Renal pelvis (tissue), 12 donors: ENCODE measurements at places on chromosomes 5 and 9.

DNA sequence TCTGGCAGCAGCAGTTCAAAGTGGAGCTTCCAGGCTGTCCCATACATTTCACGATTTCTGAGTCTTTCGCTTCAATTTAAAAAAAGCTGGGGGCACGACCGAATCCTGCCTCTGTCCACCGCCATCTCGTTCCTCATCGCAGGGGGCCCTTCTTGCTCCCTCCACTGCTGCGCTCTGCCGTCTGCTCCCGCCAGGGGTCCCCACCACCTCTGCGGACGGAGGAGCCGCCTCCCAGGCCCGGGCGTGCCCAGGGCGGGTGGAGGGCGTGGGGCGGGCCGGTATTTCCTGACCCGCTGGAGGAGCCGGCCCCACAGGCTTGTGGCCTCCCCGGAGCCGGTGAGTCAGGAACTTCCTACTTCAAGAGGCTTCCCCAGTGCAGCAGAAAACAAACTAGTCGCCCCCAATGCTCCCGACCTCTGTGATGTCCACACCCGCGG lies 50.4 kb downstream of the USP20 start:
- DNase-seq = peak; percentile 72

DNA sequence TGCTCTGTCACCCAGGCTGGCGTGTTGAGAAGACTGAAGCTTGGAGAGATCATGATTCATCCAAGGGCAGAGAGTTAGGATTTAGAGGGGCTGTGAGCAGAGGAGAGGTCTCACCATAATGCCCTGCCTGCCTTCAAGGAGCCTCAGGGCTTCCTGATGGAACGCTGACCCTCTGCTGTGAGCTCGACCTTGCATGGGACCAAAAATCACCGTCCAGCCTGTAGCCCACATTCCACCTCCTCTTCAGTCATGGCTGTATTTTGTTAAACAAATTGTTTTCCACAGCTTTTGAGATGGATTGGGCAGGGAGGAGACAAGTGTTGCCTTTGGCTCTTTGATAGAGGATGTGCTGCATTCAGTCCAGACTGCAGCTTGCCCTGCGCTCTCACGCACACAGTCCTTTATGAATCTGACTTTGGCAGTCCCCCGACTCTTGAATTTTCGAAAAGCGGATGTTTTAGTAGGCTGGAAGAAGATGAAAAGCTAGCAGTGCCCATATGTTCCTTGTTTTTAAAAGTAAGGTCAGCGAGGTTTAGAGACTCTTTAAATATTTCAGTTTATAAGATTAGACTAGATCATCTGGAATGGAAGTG lies 79.5 kb downstream of the MVB12B start:
- peak; percentile 50 for DNase-seq

DNA sequence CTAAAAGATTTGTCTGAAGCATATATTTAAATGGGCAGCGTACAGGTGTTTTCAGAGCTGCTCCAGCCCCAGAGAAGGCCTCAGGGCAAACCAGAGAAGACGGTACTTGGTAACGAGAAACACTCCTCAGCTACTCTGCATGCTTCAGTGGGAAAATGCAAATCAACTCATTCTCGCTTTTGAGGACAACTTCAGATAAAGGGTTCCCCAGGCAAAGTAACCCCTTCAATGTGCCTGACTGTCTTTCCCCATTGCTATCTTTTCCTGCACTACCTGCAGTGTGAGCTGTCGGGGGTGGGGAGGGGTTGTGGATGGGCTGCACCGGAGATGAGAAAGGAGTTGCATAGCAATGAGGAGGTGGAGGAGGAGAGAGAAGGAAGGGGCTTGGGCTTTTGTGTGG lies 339.7 kb upstream of the CLINT1 start:
- no peak for DNase-seq

GRCh38 chr5:62326302-62326701 lies 20.3 kb downstream of the KIF2A start:
- DNase-seq = no peak

- DNase-seq = no peak
Observed at GRCh38 chr5:131330031-131330430, 66.2 kb downstream of the CDC42SE2 start.

- no peak for DNase-seq
Observed at GRCh38 chr5:32711681-32712480, 760 bp downstream of the NPR3 start.

- no peak for DNase-seq
Observed at GRCh38 chr5:116559673-116560164, 14.9 kb downstream of the SEMA6A start.

- peak; percentile 48 for DNase-seq
Observed at GRCh38 chr5:150763023-150763769, 4.4 kb upstream of the DCTN4 start.

DNA sequence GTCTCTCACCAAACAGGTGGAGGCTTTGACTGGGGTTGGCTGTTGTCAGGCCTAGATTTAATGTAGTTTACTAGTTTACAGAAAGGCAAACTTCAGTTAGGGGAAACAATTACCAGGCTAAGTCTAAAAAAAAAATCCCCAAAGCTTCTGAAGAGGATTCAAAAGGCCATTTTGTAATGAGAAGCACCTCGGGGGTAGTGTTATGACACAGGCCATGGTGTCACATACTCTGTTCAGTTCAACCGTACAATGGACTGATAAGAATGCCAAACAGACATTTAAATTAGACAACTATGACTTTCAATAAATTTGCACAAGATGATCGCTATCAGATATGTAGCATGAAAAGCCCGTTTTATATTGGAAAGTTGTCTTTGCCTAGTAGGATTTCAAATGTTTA lies 120.1 kb upstream of the PCA3 start:
- no peak for DNase-seq

DNA sequence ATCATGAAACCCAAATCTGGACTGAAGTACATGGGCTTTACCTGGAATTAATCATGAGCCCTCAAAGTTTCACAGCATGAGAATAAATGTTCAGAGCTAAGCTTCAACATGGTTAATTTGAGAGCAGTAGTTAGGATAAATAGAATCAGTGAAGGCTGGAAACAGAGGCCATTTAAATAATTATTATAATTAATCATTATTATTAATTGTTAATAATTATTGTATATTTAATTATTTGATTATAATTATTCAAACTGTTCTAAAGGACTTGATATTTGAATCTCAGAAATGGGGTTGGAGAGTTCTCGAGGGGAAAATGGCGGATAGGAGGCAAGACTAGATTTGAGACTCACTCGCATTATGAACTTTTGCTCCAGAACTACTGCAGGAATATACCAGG lies 119.6 kb upstream of the ITGA1 start:
- DNase-seq = no peak

DNA sequence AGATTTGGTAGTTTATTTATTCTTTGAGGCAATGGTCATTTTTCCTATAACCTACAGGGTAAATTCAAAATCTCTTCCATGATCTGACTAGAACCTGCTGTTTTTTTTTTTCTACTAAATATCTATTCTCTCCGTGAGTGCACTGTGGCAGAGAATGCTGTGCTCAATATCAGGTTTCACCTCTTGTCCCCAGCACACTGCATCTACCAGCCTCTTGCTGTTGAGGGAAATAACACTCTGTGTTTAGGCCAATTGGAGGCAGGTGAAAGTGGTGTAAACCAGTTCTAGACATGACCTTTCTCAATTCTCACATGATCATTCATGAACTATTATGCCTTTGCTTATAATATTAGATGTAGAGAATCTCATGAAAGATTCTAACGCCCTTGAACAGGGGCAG lies 2365.9 kb downstream of the MAT2B start:
- DNase-seq = peak; percentile 4

DNA sequence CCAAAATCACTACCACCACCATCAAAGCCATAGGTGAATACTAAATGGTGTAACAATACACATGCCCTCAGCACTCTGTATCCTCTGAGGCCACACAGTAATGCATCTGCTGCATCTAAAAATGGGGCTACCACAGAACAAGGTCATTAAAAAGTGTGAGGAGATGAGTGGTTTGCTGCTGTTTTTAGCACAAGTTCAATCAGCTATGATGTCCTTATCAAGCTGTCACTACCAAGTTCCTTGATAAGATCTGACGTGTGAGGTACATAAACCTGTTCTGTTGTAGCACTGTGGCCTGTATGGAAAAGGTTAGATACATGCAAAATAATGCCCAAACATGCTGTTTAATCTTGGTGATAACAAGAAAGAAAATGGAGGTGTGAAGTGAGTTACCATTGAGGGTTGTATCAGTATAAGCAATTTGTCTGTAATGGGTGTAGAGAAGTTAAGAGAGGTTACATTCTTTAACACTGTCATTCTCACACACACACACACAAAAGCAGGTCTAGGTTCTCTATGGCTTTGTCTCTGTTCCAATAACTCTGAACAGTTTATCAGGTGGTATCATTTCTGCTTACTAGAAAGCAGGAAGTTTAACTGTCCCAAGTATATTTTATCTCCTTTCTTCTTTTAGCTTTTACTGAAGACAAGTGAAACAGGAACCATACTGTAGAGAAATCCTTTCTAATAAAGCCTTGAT lies 252.9 kb downstream of the CWC27 start:
- no peak for DNase-seq

GRCh38 chr9:99850736-99851499 lies 29.2 kb downstream of the NR4A3 start:
- DNase-seq = no peak

DNA sequence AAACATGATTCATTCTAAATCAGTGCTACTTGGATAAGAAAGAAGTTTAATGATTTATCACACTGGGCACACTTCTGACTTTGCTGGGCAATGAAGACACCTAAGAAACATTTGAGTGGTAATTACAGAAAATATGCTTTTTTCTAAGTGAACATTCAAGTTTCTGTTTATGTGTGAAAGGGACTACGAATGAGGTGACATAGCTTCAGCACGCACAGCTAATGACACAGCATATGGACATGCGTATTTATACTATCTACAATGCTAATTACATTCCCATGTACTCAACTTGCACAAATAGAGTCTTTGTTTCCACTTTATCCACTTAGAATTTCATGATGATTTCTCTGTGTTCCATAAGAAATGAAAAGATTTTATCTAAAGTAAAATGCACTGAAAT lies 40.6 kb downstream of the FREM1 start:
- DNase-seq = no peak

GRCh38 chr9:37963936-37964739 lies 60.2 kb upstream of the SLC25A51 start:
- DNase-seq = no peak

- DNase-seq = no peak
Observed at GRCh38 chr5:138179277-138179857, 455 bp downstream of the KIF20A start.

DNA sequence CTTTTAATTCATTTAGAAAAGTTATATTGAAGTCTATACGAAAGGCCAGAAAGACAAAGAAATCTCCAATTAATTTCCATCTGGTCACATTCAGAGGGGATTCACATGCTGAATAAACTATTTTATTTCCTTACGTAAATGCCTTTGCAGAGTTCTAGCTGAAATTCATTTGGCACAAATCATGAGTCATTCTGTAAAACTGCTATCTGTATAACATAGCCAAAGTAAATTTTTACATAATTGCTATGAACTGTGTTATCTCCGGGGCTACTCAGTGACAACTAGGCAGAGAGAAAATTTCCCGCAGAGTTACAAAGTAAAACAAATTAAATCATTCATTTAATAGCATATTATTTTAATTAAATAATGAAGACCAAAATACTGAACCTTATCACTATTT lies 463.2 kb upstream of the ADAMTS16 start:
- no peak for DNase-seq

DNA sequence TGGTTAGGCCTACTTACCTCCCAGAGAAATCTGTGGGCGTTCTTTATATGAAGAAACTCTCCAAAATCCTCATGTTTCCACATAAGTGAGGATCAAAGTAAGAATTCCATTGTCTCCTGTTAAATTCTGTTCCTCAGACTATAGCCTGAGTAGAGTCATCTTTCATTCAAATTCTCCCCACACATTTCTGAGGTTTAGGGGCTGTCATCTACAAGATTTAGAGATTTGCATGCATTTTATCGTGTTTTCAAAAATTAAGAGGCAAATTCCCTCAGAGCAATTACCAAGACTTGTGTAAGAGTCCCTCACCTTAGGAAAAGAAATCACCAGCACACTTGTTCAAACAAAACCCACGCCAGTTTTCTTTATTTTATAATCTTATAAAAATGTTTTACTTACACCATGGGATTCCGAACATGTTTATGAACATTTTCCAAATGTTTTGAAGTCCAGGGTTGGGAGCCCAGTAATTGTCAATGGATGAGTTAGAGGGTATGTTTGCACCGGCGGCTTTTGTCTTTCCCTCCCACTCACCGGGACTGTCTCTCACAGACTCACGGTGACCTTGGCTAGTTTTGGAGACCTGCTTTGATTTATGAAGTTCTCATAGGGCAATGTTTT lies 367.6 kb downstream of the ENC1 start:
- DNase-seq = no peak

- no peak for DNase-seq
Observed at GRCh38 chr9:75142202-75142601, 53.9 kb downstream of the OSTF1 start.

DNA sequence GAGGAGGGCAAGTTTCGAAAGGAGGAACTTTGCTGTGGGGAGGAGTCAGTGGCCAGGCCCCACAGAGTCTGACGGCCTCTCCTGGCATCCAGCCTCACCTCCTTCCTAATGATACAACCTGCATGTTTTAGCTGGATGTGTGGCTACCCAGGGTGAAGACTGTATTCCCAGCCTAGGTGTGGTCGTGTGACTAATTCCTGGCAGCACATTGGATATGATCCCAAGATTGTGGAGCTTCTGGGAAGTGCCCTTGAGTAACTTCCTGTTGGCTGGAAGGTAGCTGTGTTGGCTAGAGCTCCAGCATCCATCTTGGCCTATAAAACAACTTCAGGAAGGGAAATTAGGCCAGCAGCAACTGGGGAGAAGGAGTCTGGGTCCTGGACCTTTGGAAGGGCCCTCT lies 19.0 kb upstream of the LPCAT1 start:
- no peak for DNase-seq

- peak; percentile 17 for DNase-seq
Observed at GRCh38 chr9:35972093-35972492, 14.1 kb upstream of the OR2S2 start.

GRCh38 chr5:78554670-78555069 lies 93.9 kb downstream of the LHFPL2 start:
- no peak for DNase-seq

DNA sequence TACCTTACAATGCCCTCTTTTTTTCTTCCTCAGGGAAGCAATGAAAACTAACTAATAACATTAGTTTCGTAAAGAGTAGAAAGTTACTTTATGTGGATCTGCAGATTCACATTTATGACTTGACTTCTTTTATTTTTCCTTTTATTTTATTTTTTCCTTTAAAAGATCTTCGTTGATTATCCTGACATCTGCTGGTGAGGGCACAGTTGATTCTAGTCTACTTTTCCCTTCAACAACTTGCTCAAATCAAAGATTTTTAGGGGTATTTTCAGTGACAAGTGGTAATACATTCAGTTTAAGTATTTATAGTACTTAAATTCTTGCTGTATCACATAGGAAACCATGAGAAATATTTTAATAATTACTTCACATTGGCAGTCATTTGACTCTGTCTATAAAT lies 4.9 kb downstream of the EDIL3 start:
- no peak for DNase-seq

GRCh38 chr5:150372639-150373038 lies 15.1 kb downstream of the TCOF1 start:
- DNase-seq = no peak

DNA sequence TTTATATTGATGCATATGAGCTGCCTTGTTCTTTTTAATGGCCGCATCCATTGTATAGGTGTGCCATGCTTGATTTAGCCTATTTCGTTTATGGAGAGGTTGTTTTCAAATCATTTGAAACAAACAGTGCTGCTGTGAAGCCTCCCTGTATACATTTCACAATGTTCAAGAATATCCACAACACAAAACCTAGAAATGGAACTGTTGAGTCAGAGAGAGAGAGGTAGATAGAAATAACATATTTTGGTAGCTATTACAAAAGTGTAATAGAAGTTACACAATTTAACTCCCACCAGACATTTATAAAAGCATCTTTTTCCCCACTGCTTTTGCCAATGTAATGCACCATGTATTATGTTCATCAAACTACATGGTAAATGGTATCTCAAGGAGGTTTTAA lies 82.0 kb downstream of the FRMD3 start:
- no peak for DNase-seq
